ENCODE measurements at places on chromosomes 3 and 15. TPM values are rescaled to one million over a fixed set of nuclear protein-coding genes. Genes with fewer than 3 reads are reported as not detected.

PEX11A gene
- total RNA-seq: 7.9 TPM

MORC1 gene
- total RNA-seq: under 0.01 TPM

CPLX3 gene
- 0.49 TPM for total RNA-seq

ZNF280D gene
- total RNA-seq: 79.9 TPM

CYP8B1 gene
- not detected for total RNA-seq

MGLL gene
- 35.7 TPM for total RNA-seq

Measured in temporal lobe (tissue), 4 donors.